Urinary bladder (tissue), 4 donors: ENCODE measurements at places on chromosomes 1 and 21. TPM values are rescaled to one million over a fixed set of nuclear protein-coding genes. Genes with fewer than 3 reads are reported as not detected.

Gene LMX1A
- 0.42 TPM for total RNA-seq

Gene CASQ2
- 75.2 TPM for total RNA-seq

Gene THAP3
- 20.3 TPM for total RNA-seq

Gene SHE
- total RNA-seq = 17.7 TPM

Gene S100A3
- total RNA-seq = not detected

Gene RIMS3
- total RNA-seq = 3.1 TPM

Gene MMP23B
- 45.6 TPM for total RNA-seq

Gene ESPN
- 0.58 TPM for total RNA-seq

Gene AKNAD1
- 1.8 TPM for total RNA-seq

Gene CFHR3
- 0.48 TPM for total RNA-seq

Gene CA14
- total RNA-seq = 0.37 TPM

Gene SEC16B
- total RNA-seq = 8.6 TPM

Gene PGLYRP3
- total RNA-seq = not detected

Gene FLG2
- total RNA-seq = not detected

Gene TBX15
- 5.2 TPM for total RNA-seq

Gene RGS18
- 5.5 TPM for total RNA-seq

Gene TNFRSF14
- 19.2 TPM for total RNA-seq

Gene TRIM62
- total RNA-seq = 4.1 TPM
